Heart left ventricle (tissue), 16 donors: ENCODE measurements at places on chromosomes 1 and 21. TPM values are rescaled to one million over a fixed set of nuclear protein-coding genes. Genes with fewer than 3 reads are reported as not detected.

The MTHFR gene
- 21.9 TPM for polyA plus RNA-seq

The RCAN3 gene
- 2.1 TPM for polyA plus RNA-seq

- H3K27me3 ChIP-seq = no peaks in the 10 kb centered on the region
- peaks cover 18% of the 10 kb centered on the region for H3K36me3 ChIP-seq
- DNase-seq = peak; percentile 68
- peaks cover 60% of the 10 kb centered on the region for H3K4me1 ChIP-seq
- H3K27ac ChIP-seq = peak overlapping the region; percentile 96
- H3K4me3 ChIP-seq = peak overlapping the region; percentile 81
Measured at GRCh38 chr1:43947061-43947873, 517 bp downstream of the IPO13 start.

- no peak overlapping the region for H3K27ac ChIP-seq
- no peaks in the 10 kb centered on the region for H3K27me3 ChIP-seq
- DNase-seq = no peak
- no peaks in the 10 kb centered on the region for H3K4me1 ChIP-seq
Measured at GRCh38 chr1:216892581-216893160, 169.4 kb upstream of the ESRRG start.
